ENCODE measurements at places on chromosomes 11 and 22.

DNA sequence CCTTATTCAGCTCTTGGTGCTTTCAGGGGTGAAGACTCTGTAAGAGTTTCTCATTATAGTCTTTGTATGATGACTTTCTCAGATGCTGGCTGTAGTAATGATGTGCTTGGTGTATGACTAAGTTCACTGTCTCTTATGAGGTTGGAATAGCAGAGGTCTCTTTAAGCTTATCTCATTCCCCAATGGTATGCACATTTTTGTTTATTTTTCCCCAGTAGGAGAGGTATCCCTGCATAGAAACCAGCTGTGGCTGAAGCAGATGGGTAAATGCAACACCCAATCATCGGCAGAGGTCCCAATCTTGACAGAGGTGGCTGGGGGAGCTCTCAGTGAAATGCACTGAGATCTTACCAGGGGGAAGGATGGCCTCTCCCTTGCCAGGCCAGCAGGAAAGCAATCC is 34.6 kb downstream of the BBOX1 start:
- DNase-seq: peak; percentile 31

GRCh38 chr22:39091126-39092081 is 5.6 kb upstream of the APOBEC3H start:
- DNase-seq: no peak

DNA sequence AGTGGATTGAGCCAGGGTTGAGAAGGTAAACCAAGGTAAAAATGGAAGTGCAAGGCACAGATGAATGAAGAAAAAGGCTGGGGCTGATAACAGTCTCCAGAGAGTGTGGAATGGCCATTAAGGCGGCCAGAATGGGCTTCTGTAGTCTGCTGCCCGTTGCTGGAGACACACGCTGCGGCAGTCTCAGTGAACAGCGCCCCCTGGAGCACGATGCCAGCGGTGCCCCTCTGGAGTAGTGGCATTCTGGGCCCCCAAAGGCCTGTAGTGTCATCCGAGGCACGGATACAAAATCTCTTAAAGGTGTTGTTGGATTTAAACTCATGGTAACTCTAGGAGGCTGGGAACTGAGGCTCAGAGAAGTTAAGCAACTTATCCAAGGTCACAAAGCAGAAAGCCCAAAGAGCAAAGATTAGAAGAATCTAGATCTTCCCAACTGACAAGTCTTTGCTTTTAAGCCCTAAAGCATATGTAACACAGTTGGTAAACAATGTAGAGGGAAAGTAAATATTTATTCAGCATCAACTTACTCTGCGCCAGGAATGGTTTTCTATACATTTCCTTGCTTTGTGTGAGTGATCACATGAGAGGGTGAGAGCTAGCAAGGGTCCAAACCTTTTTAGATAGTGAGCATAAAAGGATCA is 18.2 kb downstream of the KCNJ1 start:
- DNase-seq: peak; percentile 40

GRCh38 chr11:16434036-16434435 is 77.7 kb upstream of the SOX6 start:
- no peak for DNase-seq

DNA sequence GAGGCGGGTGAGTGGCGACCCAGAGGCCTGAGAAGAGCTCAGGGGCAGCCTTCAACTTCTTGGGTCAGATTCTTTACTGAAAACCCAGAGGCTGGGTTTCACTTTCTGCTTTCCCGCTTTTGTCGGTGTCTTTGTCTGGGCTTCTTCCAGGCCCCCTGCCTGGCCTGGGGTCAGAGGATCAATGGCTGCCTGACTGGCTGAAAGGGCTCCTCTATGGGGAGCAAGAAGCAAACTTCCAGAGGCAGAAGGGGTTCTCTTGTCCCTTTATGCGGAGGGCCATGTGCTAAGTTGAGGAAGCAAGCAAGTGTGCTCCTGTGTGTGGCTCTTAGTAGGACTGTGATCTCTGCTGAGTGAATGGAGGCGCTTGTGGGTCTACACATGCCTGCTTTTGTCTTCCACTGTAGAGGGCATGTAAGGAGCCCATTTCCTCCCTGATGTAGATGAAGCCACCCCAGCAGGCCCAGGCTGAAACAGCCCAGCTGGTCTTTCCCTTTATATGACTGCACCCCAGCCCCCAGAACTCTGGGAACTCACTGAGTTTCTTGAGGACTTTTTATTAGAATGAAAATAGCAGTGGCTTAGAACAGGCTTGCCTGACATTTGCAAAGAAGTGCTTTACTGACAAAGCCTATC is 1.0 kb upstream of the PKNOX2 start:
- DNase-seq: no peak

- no peak for DNase-seq
Measured at GRCh38 chr11:6232899-6233298, 1.5 kb downstream of the FHIP1B start.

GRCh38 chr11:69501891-69502860 is 20.7 kb downstream of the LINC01488 start:
- DNase-seq: no peak

GRCh38 chr11:86672007-86672621 is at the start of gene ME3:
Gene ME3 (minus strand): TSS chr11:86672616.
- DNase-seq: peak; percentile 56

Measured in AG08395 (cell line).